ENCODE measurements at places on chromosomes 4 and X.

- DNase-seq = no peak
Measured at GRCh38 chrX:129609395-129609794, 45.4 kb downstream of the APLN start.

DNA sequence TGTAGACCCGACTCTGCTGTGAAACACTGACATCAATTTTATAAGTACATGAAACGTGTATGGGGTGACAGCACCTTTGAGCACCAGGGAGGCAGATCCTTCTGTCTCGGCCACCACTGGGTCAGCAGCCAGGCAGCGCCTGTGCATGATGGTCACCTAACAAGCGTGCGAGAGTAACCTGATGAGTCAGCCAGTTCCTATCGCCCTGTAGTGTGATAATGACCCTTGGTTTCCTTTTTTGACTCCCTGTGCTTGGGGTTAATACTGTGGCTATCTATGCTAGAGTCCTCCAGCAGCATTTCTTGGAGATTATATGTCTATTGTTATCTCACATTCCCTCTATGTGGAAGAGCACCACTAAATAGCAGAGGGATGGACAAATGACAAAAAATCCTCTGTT is 101.6 kb downstream of the NPNT start:
- no peak for DNase-seq

- no peak for DNase-seq
Measured at GRCh38 chr4:131459430-131460101, 1689.5 kb upstream of the PCDH10 start.

- DNase-seq = no peak
Measured at GRCh38 chrX:116321711-116322110, 114.7 kb upstream of the SLC6A14 start.

- DNase-seq = no peak
Measured at GRCh38 chr4:108110450-108110849, 58.3 kb downstream of the LEF1 start.

DNA sequence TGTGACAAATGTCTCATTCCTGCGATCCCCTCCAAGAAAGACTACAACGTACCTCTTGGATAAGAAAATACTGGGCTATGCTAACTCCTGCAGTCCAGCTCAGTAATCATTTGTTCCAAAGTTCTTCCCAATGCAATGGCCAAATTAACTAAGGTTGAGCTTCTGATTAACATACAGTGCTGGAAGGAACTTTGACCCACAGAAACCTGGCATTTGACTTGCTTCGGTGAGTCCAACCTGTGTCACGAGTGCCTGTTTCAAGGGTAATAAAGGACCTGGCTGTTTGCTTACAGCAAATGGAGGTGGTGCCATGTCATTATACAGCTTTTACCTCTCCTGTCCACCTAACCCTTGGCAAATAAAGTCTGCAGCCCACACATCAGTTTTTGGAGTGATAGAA is 83.2 kb downstream of the RBM47 start:
- no peak for DNase-seq

- DNase-seq = no peak
Measured at GRCh38 chrX:39894683-39895082, 203.1 kb downstream of the BCOR start.

DNA sequence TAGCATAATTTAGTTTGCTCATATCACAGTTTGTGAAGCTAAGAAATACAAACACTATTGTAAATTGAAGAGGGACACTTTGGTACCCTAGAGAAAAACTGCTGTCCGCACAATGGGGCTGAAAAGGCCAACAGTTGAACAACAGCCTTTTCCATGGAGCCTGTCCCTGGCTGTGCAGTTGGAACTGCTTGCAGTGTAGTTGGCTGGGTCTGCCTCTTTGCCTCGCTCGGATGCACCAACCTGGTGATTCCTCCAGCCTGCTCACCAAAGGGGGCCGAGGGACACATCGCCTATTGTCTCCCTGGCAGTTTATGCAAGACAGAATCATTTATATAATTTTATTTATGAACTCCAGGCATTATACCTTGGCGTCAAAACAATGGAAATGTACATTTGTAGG is 16.5 kb upstream of the GALNT7 start:
- DNase-seq = no peak

GRCh38 chr4:139532947-139533346 is 23.1 kb downstream of the SETD7 start:
- no peak for DNase-seq

DNA sequence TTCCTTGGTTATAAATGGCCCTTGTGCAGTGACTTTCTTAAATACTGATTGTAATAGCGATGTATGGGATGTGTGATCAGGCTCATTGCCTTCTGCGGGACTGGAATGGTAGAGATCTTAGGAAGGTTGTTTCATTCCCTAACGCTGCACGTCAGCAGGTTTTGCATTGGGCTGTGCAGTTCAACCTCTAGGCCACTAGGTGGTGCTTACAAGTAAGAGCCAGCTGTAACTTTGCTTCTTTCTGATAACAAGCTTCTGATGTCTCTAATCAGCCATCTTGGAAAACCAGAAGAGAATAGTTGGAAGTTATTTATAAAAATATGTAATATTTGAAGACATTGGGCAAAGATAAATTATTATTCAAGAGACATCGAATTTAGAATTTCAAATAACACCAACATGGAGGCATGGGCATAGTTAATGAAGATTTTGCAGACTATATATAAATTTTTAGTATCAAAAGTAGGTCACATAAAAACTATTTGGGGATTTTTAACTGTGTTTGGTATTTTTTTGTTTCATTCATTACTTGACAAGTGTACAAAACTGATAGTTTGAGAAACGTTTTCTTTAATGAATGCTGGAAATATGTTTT is 339.7 kb upstream of the PCDH7 start:
- DNase-seq = no peak

- no peak for DNase-seq
Measured at GRCh38 chrX:17021851-17022604, 75.6 kb downstream of the REPS2 start.

DNA sequence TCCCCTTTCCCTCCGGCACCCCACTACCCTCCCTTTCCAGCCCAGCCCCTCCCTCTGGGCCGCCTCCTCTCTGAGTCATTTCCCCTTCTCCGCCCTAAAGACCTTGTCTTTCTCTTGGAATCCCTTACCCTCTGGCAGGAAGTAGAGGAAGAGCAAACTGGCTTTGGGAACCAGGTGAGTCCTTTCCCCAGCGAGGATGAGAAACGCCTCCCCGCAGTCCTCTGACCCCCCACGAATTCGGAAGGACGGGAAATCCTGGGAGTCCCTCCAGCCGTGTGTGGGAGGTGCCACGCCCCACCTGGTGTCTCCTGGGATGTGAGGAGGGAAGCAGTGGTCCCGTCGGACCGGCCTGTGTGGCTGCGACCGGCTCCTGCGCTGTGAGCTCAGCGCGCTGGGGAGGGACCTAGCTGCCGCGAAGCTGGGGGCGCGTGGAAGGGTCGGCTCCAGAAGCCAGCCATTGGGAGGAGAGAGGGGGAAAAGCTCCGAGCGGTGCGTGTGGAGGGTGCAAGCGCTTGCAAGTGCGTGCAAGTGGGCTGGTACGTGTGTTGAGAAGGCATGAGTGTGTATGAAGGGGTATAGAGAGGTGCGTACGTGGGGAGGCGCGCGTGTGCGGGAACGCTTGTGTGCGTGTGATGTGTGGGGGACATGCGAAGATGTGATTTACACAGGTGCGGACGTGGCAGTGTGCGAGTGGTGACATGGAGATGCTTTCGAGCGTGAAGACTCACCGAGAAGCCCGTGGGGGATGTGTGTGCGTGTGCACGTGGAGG is 46.3 kb downstream of the TEX13B start:
- DNase-seq = no peak

GRCh38 chr4:48403779-48404178 is 62.5 kb downstream of the SLAIN2 start:
- no peak for DNase-seq
